ENCODE measurements at places on chromosomes 7 and 10.

DNA sequence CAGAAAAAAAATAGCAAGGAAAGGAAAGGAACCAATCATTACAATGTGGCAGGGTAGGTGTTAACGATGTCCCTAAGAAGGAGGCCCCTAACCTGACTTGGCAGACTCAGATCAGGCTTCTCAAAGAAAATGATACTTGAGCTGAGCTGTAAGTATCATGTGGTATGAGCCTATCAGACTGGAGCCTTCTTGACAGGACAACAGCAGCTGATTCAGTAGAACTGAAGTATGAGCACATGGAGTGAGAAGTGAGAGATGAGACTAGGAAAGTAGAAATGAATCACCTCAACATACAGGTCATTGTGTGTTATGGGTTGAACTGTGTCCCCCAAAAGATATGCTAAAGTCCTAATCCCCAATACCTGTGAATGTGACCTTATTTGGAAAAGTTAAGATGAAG lies 66.3 kb downstream of the MTERF1 start:
- no peak for DNase-seq

DNA sequence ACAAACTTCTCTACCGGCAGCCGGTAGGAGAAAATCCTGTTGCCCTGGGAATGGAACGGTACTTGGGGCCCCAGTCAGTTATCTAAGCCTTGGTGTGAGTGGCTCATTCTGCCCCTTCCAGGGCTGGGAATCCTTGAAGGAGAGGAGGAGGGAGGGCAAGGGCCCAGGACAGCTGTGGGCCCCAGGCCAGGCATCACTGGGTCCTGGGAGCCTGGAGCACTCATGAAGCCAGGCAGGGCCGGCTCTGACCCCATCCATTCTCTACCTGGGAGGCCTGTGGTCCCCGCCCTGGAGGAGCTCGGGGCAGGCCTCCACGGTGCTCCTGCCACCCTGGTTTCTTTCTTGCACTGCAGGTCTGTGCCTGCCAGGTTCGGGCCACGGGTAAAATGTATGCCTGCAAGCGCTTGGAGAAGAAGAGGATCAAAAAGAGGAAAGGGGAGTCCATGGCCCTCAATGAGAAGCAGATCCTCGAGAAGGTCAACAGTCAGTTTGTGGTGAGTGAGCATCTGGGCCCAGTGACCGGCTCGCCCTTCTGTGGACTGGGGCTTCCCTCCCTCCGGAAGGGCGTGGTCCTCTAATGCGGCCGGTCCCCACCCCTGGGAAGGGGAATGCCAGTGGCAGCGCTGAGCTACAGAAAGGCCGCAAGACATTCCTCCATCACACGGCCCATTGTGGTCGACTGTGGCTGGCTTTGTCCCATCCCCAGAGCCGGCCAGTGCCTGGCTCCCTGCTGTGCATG lies 111.3 kb downstream of the RGS10 start:
- DNase-seq: peak; percentile 96

- peak; percentile 47 for DNase-seq
Observed at GRCh38 chr7:101531726-101532357, 97.3 kb downstream of the MYL10 start.

GRCh38 chr7:29946428-29947186 lies 43.0 kb downstream of the SCRN1 start:
- DNase-seq: peak; percentile 47

DNA sequence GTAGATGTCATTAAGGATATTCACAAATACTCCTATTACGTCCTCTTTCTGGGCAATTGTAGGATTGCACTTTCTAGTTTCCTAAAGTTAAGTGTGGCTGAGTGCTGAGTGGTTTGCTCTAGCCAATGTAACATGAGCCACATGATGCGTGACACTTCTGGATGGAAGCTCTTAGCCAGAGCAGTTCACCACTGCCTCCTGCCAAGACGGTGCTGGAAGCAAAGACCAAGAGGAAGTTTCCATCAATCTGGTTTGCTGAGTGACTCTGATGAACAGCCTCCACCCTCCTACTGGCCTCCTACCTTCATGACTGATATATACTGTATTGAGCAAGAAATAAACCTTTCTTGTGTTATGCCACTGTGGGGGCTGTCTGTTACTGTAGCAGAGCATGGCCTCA lies 318.1 kb downstream of the KCNMA1 start:
- no peak for DNase-seq

DNA sequence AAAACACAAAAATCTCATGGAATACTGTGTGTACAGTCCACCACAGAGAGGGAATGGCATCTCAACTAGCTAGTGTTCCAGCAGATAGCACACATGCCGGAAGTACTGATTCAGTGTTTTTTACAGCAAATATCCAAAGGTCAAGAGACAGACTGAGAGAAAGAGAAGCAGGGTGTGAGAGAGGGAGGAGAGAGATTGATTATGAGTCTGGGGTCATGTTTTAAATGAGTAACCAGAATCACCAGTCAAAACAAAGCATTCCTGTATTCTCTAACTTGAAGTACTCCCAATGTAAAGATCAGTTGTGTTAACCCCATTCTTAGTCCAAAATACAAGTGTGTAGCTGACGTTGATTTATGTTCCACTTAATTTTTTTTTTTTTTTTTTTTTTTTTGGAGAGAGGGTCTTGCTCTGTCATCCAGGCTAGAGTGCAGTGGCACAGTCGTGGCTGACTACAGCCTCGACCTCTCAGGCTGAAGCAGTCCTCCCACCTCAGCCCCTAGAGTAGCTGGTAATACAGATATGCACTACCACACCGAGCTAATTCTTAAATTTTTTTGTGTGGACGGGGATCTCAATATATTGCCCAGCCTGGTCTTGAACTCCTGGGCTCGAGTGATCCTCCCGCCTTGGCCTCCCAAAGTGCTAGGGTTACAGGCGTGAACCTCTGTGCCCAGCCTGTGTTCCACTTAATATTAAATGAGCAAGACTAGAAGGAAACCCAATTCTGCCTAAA lies 114.2 kb downstream of the TAF3 start:
- no peak for DNase-seq

DNA sequence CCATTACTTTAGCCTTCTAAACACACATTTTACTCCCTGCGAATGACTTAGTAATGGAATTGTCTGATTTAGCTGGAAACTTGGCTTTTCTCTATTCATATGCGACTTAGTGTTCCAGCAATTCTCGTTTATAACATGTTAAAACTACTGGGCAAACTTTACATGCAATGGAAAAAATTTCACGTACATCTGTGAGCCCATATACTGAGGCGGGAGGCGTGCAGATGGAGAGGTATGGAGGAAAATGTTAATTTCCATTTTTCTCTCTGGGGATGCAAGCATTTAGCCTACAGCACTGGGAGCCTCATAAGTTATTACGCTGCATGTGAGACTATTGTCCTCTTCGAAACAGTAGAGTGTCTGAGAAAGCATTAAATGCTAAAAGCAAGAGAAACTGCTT lies 591.5 kb upstream of the ANKRD30A start:
- no peak for DNase-seq

DNA sequence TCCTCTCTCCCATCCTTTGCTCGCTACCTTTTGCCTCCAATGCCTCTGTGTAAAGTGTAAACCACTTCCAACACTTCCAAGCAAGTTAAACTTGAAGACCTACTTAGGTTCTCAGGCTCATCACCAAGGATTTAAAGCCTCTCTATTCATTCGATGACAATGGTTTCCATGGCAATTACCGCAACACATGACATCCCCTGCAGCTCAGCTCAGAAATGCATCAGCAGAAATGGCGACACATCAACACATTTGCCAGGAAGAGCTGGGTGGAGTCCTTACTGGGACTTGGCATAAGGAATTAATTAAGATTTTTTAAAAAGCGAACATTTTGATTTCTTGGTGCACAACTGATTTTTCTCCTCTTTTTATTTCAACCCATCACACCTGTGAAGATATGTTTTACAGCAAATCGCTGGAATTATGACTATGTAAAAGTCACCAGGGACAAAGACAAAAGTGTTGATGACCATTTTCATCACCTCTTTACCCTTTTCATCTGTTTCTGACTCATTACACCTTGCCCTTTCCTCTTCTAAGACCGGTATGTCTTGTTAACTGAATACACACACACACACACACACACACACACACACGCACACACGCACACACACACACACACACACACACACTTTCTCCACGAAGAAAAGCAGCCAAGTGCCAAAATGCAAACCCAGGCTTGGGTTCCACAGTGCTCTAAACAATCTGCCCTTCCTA lies 453.4 kb upstream of the CELF2 start:
- DNase-seq: no peak

DNA sequence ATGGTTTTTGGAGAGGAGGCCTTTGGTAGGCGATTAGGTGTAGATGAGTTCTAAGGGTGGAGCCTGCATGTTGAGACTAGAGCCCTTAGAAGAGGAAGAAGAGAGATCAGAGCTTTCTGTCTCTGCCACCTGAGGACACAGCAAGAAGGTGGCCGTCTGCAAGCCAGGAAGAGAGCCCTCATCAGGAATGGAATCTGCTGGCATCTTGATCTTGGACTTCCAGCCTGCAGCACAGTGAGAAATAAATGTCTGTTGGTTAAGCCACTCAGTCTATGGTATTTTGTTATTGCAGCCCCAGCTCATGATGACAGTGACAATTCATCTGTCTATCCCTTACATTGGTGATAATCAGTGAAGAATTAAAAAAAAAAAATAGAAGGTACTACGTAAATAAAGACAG lies 335.2 kb downstream of the PRPF18 start:
- no peak for DNase-seq

DNA sequence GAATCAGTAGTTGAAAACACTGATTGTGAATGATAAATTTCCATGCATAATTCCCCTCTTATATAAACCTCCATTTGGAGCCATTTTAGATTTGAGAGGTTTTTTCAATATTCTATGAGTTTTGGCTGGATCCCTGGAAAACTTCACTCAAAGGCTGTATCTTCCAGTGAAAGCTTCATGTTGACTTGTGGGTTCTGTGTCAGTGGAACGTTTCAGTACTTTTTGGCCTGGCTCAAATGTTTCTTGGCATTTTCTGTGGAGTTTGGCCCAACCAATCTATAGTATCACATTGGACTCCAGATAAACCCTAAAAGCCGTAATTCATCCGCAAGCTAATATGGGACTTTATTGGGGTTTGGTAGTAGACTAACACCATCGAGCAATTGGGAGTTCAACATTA lies 172.6 kb upstream of the PRPS1L1 start:
- DNase-seq: no peak

DNA sequence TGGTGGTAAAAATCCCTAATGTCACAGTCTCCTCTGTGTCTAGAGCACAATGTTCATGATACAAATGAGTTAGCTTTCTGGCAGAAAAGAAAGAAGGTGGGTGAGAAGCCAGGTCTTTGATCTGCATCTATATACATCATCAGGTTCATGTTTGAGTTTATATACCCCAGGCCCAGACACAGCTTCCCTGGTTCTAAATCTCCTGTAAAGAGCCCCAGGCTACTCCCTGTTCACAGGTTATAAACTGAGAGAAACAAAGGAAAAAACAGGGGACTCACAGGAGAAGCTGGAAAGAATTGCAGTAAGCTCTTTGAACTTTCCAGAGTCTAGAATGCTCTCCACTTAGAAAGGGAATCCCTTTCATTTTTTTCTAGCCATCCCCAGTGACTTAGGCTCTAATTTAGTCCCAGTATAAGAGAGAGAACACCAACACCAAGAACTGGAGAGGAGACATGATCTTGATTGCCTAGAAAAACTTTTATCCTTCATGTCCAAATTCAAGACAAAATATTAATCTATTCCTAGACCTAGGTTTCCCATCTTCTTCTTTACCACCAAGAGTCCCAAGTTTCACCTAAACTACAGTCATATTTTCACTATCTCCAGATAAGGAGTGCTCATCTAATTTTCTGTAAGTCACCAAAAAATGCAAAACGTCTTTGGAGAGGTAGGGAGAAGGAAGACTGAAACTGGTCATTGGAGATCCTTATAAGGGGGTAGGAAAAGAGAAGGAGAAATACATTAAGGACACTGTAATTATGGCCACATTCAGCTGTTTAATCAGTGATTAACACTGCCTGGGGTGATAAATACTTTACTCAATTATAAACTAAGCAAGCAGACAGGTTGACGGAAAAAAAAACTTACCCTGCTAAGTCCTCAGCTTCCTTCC lies 469 bp downstream of the MSS51 start:
- DNase-seq: no peak

DNA sequence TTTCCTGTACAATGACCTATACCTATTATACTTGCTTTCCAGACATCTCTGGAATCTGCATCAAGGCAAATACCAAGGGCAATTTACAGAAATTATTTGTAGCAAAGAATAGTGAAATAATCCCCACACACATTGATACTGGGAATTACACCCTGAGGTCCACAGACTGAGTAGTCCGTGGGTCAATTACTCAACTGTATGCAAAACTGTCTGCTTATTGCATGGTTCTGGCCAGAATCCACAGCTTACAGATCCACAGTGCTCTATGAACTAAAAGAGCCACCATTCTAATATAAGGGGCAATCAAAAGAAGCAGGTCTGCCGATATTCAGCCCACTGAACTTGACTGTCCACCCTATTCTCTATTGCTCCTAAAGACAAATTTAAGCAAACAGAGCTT lies 5.7 kb downstream of the CHCHD3 start:
- DNase-seq: no peak

DNA sequence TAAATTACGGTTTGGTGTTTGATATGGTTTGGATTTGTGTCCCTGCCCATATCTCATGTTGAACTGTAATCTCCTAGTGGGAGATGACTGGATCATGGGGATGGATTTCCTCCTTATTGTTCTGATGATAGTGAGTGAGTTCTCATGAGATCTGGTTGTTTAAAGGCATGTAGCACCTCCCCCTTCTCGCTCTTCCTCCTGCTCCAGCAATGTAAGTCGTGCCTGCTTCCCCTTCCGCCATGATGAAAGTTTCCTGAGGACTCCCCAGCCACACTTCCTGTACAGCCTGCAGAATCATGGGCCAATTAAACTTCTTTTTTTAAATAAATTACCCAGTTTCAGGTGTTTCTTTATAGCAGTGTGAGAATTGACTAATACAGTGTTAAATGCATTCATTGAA lies 116.6 kb downstream of the DOCK4 start:
- DNase-seq: no peak

- no peak for DNase-seq
Observed at GRCh38 chr10:96619120-96619519, 32.3 kb upstream of the TM9SF3 start.

DNA sequence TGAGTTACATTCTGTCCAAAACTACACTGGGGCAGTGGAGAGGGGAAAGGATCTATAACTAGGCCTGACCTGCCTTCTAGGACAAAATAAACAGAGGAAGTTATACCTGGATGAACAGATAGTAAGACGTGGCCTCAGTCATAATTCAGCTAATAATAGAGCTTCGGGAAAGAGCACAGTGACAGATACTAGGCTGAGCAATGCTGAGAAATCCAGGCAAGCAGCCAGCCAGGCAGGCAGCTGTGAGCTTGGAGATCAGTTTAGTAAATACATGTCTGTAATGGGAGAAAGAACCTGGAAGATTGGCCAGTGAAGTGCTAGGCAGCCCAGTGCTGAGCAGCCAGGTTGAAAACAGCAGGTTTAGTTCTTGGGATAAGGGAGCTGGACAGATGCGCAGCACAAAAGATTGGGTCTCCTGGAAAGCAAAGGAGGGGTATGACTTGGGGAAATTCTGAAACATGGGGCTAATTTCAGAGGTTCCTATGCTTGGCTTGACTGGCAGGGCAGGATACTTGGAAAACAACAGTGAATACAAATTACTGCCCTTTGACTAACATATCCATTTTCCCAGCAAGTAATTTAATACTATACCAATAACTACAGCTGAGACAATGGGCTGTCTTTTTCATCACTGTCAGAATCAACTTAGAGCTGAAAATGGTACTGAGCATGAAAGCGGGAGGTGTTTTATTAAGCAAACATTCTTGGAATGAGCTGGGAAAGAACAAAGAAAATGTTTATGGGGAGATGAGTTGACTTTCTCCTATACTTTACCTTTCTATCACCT lies 140.8 kb downstream of the DGKB start:
- no peak for DNase-seq

Data from SW480 (cell line).